EL (cell line): ENCODE measurements at places on chromosomes 2 and 18.

GRCh38 chr2:237364655-237365054 is 49.3 kb downstream of the COL6A3 start:
- no peak for DNase-seq

- no peak for DNase-seq
Observed at GRCh38 chr2:136248242-136248641, 130.3 kb upstream of the CXCR4 start.

- no peak for DNase-seq
Observed at GRCh38 chr2:19426144-19426543, 67.7 kb upstream of the OSR1 start.

DNA sequence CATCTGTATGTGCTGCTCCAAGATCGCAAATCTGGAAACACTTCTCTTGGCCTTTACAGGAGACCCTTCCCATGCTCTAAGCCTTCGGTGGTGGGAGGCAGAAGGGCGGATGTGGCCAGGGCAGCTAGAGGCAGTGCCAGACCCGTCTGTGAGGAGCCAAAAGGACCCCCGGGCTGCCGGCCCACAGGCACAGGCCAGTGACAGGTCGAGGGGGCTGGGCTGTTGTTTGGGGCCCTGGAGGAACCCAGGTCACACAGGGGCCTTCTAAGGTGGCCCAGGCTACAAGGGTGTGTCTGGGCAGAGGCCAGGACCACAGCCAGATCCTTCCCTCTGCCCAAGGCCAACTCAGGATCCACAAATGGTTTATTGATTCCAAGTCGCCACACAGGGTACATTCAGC is 49.4 kb downstream of the SLC66A2 start:
- DNase-seq: no peak

DNA sequence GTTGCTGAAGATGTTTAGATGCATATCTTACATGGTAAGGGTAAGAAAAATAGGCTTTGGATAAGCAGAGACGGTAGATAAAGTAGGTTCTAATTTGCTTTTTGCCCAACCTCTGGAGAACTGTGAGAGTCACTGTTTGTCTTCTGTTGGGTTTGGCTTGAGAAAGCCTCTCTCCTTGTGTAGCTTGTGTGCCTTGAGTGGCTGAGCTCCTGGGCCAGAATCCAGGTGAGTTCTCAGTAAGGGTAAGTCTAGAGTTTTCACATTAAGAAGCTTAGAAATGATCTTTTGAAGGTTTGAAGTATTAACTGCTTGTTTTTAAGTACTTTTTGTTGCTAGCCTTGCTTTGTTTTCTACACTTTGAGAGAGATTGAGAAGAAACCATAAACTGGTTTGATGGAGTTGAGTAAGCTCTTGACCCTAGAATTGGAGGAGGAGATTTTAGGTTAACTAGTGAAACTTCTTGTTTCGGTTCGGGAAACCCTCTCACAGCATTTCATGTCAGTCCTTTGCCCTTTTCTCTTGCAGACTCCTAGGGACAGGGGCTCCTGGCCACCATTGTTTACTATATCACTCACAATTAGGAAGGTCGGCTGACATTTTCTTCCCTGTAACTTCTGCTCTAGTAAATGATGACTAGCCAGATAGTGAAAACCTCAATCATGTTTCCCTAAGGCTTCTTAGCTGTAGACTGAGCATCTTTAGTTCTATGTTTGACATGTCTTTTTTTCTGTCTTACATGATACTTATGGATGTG is 26.0 kb downstream of the MAP4K4 start:
- DNase-seq: no peak

- DNase-seq: peak; percentile 95
Observed at GRCh38 chr18:23307567-23308295, 145.4 kb upstream of the RIOK3 start.
